ENCODE measurements at places on chromosomes 5 and 9. TPM values are rescaled to one million over a fixed set of nuclear protein-coding genes. Genes with fewer than 3 reads are reported as not detected.

DNA sequence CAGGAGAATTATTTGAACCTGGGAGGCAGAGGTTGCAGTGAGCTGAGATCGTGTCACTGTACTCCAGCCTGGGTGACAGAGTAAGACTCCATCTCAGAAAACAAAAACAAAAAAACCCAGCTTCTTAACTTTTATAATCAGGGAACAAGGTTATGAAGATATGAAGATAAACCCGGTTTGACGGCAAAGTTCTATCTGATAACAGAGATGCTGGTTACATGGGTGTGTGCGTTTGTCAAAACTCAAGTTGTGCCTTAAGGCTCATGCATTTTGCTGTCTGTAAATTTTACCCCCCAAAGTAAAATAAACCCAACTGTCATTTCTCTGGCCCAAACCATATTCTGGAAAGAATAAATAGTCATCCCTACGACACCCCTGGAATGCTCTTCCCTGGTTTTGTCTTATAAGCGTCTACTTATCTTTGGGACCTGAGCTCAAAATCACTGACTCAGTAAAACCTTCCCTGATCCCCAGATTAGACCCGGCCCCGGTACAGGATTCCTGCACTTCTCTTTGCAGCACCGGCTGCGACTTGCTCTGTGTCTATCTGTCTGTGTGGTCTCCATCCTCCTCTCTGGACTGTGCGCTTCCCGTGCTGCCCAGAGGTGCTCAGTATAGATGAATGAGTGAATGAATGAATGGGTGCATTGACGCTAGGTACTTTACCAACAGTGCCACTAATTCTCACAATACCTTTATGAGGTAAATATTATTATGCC, 172.2 kb downstream of the DAB2IP start:
- DNase-seq = no peak
- H3K4me3 ChIP-seq = no peak overlapping the region
- H3K27me3 ChIP-seq = no peaks in the 10 kb centered on the region
- no peak overlapping the region for H3K27ac ChIP-seq
- H3K36me3 ChIP-seq = no peaks in the 10 kb centered on the region
- peaks cover 5% of the 10 kb centered on the region for H3K4me1 ChIP-seq

- H3K27ac ChIP-seq = no peak overlapping the region
- no peaks in the 10 kb centered on the region for H3K4me1 ChIP-seq
- DNase-seq = no peak
Observed at GRCh38 chr9:6689893-6690674, 44.6 kb upstream of the GLDC start.

DNA sequence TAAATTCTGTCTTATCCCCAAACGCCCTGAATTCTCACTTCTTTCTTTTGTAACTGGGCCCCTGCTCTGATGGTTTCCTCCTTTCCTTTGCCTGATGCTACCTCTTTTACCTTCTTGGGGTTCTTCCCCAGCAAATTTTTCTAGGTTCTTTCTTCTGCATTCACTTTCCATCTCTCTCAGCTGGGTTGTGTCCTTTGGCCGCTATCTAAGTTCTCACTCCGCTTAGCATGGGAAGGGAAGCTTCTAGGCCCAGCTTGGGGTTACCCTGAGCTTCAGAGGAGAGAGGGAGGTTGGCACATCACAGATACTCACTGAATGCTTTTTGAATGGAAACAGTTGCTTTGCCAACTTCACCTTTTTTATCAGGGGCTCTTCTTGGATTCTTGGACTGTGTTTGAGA, 17.0 kb downstream of the PALM2AKAP2 start:
- no peaks in the 10 kb centered on the region for H3K27me3 ChIP-seq
- H3K4me1 ChIP-seq = peaks cover 12% of the 10 kb centered on the region
- H3K27ac ChIP-seq = no peak overlapping the region
- DNase-seq = no peak
- no peaks in the 10 kb centered on the region for H3K36me3 ChIP-seq

Gene KCNIP1
- total RNA-seq = 0.58 TPM

Gene PROB1
- 0.92 TPM for total RNA-seq

- no peaks in the 10 kb centered on the region for H3K36me3 ChIP-seq
- H3K27me3 ChIP-seq = no peaks in the 10 kb centered on the region
- no peak overlapping the region for H3K4me3 ChIP-seq
- no peaks in the 10 kb centered on the region for H3K4me1 ChIP-seq
- no peak overlapping the region for H3K27ac ChIP-seq
- peak; percentile 35 for DNase-seq
Observed at GRCh38 chr5:7897014-7897600, 28.2 kb downstream of the MTRR start.

- H3K4me1 ChIP-seq = peaks cover 2% of the 10 kb centered on the region
- no peak overlapping the region for H3K27ac ChIP-seq
- H3K36me3 ChIP-seq = no peaks in the 10 kb centered on the region
- no peak overlapping the region for H3K4me3 ChIP-seq
Observed at GRCh38 chr5:54794135-54794975, 191.0 kb downstream of the ESM1 start.

- peaks cover 2% of the 10 kb centered on the region for H3K4me1 ChIP-seq
- no peaks in the 10 kb centered on the region for H3K27me3 ChIP-seq
- no peaks in the 10 kb centered on the region for H3K36me3 ChIP-seq
- no peak for DNase-seq
- H3K4me3 ChIP-seq = no peak overlapping the region
- H3K27ac ChIP-seq = no peak overlapping the region
Observed at GRCh38 chr5:35138232-35138631, 90.5 kb upstream of the AGXT2 start.
